Tibial nerve (tissue), 4 donors: ENCODE measurements at places on chromosomes 3 and 15. TPM values are rescaled to one million over a fixed set of nuclear protein-coding genes. Genes with fewer than 3 reads are reported as not detected.

DNA sequence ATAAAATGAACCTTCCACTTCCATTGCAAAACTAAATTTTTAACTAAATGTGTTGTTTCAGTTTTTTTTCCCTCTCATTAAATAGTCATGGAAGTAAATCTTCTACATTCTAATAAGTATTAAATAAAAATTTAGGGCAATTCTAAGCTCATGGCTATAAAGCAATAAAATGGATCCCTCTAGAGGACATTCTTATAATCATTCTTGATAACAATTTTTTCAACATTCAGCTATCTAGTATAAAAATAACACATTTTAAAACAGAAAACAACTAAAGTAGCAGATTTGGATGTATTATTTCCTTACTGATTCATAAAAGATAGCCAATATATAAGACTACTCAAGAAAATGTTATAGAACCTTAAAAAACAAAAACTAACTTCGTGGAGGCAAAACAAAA is 393.1 kb downstream of the PLOD2 start:
- no peak for DNase-seq

GOLGA8T gene
- not detected for total RNA-seq

DNA sequence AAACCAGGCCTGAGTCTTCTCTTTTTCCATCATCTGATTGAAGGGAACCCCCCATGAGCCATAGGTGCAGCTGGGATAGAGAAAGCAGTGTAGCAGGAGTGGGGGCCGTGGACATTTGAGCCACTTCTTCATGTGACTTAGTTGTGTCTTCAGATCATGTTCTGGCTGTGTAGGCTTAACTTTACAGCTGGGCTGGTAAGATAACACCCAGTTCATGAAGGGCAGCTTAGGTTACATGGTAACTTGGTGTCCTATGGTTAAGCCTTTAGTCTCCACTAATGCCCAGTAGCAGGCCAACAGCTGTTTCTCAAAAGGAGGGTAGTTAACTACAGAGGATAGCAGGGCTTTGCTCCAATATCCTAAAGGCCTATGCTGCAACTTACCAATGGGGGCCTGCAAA is 11.4 kb upstream of the SNRPN start:
- DNase-seq = no peak

DNA sequence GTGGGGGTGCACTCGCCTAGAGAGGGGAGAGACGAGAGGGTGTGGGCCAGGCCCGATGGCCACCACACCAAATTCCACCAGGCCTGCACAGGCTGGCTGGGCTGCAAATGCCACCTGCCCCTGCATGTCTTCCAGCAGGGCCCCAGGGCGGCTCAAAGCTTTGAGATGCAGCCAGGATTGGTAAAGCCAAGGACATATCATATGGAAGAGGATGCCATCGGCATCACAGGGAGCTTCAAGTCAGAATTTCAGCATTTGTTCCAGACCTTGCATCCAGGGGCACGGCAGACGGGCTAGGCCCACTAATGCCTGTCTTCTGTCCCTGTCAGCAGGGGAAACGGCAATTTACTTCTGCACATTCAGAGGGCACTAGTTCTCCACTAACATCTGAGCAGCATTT is 97.8 kb downstream of the NUP210 start:
- no peak for DNase-seq

DNA sequence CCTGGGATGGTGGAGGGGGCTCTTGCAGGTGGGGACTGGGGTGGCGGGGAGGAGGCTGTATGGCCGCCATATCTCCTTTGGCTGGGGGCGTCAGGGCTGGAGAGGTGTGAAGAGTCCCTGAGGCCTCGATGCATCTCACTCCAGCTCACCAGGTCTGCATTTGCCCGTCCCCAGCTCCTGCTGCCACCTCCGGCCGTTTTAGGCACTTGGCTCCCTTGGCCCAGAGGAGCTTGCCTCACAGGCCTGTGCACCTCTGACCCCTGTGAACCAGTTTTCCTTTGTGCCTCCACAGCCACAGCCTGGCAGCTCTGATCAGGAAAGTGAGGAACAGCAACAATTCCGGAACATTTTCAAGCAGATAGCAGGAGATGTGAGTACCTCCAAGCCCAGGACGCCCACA is 49.7 kb downstream of the CAPN3 start:
- no peak for DNase-seq

GRCh38 chr15:80588801-80589200 is 106.3 kb upstream of the ABHD17C start:
- no peak for DNase-seq

GRCh38 chr15:85748176-85748575 is 46.5 kb downstream of the KLHL25 start:
- DNase-seq = no peak

- DNase-seq = no peak
Measured at GRCh38 chr3:156108616-156109015, 11.8 kb upstream of the KCNAB1 start.

DNA sequence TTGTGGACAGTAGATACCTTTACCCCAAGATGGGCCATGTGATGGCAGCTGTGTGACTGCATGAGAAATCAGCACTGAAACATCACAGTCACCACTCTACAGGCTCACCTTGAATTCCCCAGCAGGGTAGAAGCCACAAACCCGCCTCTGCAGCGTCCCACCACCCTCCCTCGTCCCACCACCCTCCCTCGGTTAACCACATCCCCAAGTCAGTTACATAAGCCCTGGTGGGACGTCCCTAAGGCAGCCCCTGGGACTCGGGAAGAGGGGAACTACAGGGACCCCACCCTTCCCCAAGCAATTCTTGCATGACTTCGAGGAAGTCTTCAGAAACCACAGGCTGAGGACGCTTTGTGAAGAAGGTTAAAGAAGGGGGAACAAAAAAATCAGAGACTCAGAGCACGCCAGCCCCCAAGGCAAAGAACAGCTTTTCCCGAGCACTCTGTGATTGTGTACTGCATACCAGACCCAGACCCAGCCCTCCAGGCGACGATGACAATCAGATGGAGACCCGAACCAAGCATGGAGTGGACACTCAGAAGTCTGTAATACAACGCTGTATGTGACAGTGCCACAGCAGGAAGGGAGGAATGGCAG is 60.5 kb downstream of the SH3BP5 start:
- no peak for DNase-seq

- no peak for DNase-seq
Measured at GRCh38 chr15:32956006-32956405, 238.2 kb downstream of the GREM1 start.

GRCh38 chr3:60657972-60658371 is 593.3 kb downstream of the FHIT start:
- no peak for DNase-seq

DNA sequence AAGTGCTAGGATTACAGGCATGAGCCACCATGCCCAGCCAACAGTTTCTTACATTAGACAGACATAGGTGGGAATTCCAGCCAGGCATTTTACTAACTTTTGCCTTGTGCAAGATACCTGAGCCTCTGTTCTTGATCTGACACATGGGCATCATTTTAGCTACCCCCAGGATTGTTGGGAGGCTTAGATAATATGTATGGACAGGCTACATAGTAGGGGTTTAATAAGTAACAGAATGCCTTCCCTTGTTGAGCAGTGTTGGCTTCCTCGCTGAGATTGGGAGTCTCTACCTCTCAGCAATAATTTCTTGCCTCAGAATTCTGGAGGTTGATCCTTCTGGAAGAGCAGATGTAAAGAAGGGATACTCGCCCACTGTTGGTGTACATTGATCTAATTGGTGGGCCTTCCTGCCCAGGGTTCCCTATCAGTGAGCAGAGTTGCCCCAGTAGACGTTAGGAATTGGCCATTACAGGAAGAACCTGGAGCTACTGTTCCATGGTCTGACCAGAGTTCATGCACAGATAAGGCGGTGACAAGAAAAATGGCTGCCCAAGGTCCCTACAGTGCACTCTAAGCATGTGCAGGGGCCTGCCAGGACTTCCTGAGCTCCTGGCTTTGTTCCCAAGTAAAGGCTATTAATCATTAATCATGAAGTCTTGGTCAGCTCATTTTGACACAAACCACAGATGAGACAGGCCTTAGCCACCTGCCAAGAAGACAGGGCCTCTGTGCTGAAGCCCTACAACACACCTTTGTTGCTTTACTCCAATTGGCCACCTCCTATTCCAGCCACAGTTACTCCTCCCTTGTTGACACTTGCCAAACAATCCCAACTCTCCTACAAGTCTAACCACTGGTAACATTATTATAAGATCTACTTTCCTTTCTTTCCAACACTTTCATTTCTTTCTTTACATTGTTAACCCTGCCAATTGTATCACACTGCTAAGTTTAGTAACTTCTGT is 5.0 kb upstream of the IL17RE start:
- no peak for DNase-seq

- no peak for DNase-seq
Measured at GRCh38 chr3:188827103-188827502, 344.7 kb upstream of the TPRG1 start.

TPRA1 gene
- 63.3 TPM for total RNA-seq

- DNase-seq = no peak
Measured at GRCh38 chr3:139127101-139127500, 82.4 kb upstream of the PRR23C start.

SLC15A2 gene
- 0.59 TPM for total RNA-seq

CFAP92 gene
- not detected for total RNA-seq

- no peak for DNase-seq
Measured at GRCh38 chr15:85754989-85755388, 39.7 kb downstream of the KLHL25 start.

GRCh38 chr15:93948726-93949125 is 282.6 kb upstream of the MCTP2 start:
- DNase-seq = no peak

GRCh38 chr3:167886690-167887089 is 151.2 kb downstream of the SERPINI1 start:
- no peak for DNase-seq

SLC22A13 gene
- not detected for total RNA-seq

GRCh38 chr15:58201516-58201915 is 63.3 kb downstream of the AQP9 start:
- no peak for DNase-seq

DNA sequence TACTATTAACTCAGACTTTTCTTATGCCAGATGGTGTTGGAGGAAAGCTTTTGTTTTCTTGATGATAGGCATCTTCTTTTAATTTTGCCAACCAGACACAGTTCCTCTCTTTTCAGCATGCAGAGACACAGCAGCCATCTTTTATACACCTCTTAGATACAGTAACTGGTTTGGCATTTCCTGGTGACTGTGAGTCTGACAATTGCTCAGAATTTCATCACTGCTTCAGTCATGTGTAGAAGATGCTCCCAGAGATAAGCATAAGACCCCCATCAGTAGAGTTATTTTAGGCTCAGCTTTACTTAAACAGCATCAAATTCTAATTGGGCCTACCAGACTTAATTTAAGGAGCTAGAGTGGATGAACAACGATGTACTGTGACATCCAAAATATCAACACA is 779.0 kb downstream of the SQOR start:
- DNase-seq = no peak

DNA sequence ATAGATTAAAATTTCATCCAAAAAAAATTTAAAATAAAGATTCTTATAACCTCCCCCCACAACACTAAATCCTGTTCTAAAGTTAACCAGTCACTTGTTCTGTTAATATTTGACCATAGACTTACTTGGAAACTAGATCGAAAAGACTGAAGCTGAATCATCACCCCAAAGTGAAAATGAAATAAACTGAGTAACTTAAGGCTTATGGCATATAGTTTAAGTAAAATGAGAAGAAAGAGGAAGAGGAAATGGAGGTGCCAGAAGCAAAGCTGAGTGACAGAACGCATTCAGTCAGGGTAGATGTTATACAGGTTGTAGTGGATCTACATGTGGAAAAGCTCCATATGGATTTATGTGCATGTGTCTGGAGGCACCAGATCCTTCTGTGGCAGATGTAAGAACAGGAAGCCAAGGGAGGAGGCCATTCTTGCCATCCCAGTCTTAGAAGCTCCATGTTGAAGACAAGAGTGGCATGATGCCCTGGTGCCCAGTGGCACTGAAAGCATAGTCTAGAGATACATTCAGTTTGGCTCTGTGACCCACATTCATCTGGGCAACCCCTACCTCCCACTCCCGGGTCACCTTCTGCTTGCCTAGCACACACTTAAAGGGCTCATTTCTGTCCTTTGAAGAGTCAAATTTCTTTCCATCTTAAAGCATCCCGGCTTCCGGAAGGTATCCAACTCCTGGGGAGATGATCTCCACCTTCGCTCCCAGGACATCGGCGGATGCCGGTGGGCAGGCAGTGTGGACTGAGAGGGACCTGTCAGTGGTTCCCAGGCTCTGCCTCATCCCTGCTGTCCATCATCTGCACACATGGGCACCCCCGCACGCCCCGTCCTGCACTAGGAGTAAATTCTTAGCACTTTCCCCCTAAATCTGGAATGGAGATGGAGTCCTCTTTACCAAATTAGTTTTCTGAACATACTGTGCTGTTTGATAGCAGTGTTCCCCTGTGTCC is 90.8 kb downstream of the NEO1 start:
- DNase-seq = no peak

GRCh38 chr3:129688271-129688895 is 81.9 kb upstream of the PLXND1 start:
- DNase-seq = peak; percentile 25

DNA sequence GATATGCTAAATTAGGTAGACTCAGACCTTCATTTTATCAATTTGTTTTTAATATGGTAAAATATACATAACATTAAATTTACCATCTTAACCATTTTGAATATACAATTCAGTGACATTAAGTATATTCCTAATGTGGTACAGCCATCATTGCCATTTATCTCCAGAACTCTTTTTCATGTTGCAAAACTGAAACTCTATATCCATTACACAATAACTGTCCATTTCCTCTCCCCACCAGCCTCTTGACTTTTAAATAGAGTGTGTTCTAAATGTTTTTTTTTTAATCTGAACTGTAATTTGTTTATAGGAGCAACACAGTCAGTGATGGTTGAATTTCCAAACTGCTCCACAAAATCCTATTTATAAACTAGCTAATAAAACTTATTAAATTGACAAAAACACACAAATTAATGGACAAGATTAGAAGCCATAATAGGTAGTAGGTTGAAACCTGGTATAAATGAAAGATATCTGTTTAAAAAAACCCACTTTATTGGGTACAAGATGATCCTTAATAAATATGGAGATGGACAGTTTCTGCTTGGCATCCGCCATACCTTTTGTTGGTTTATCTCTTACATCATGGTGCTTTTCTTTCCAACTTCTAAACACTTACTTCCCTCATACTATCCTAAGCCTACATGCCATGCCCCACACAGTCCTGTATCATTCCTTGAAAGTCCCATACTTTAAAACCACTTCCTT is 142.4 kb downstream of the ZPLD1 start:
- DNase-seq = no peak

GRCh38 chr3:14533457-14533958 is 6.6 kb downstream of the GRIP2 start:
- DNase-seq = no peak

SH3GL3 gene
- 1.5 TPM for total RNA-seq

- DNase-seq = no peak
Measured at GRCh38 chr3:122893754-122894668, 99.1 kb downstream of the SLC49A4 start.

P2RY14 gene
- total RNA-seq = 4.2 TPM

RBPMS2 gene
- total RNA-seq = 1.7 TPM

ADIPOQ gene
- 70.8 TPM for total RNA-seq

- no peak for DNase-seq
Measured at GRCh38 chr3:195251336-195252065, 19.5 kb downstream of the XXYLT1 start.

PLXNA1 gene
- total RNA-seq = 39.1 TPM

GRCh38 chr3:18086760-18087159 is 338.4 kb downstream of the SATB1 start:
- DNase-seq = no peak

GRCh38 chr3:49788056-49788455 is 1.7 kb upstream of the IP6K1 start:
- no peak for DNase-seq

- no peak for DNase-seq
Measured at GRCh38 chr3:197737319-197737649, 580 bp upstream of the RUBCN start.

GRCh38 chr3:83457551-83457950 is 1501.2 kb upstream of the CADM2 start:
- DNase-seq = no peak
